ENCODE measurements at places on chromosomes 7 and 10.

DNA sequence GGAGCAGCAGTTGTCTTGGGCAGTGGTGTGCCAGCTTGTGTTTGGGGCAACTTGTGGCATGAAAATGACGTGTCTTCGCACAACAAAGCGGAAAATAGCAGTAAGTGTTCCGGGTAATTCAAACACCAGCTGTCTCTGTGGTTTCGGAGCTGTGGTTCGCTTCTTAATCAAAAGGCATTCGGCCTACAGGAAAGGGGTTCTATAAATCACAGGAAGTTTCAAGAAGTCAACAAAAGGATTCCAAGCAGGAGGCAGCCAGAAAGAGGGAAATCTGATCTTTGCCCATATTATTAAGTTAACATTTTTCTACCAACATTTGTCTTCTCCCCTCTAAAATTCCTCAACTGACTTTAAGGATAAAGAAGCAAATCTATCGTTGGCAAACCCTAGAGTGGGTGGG, 353.4 kb downstream of the FGFR2 start:
- DNase-seq: no peak

- DNase-seq: peak; percentile 85
Measured at GRCh38 chr7:74656441-74656836, 1.1 kb upstream of the GTF2I start.

GRCh38 chr7:94512735-94513564, 3.3 kb downstream of the CASD1 start:
- peak; percentile 53 for DNase-seq

GRCh38 chr7:134298902-134299683, 17.6 kb downstream of the SLC35B4 start:
- peak; percentile 98 for DNase-seq

- DNase-seq: no peak
Measured at GRCh38 chr10:65377687-65378086, 1548.1 kb upstream of the LRRTM3 start.

DNA sequence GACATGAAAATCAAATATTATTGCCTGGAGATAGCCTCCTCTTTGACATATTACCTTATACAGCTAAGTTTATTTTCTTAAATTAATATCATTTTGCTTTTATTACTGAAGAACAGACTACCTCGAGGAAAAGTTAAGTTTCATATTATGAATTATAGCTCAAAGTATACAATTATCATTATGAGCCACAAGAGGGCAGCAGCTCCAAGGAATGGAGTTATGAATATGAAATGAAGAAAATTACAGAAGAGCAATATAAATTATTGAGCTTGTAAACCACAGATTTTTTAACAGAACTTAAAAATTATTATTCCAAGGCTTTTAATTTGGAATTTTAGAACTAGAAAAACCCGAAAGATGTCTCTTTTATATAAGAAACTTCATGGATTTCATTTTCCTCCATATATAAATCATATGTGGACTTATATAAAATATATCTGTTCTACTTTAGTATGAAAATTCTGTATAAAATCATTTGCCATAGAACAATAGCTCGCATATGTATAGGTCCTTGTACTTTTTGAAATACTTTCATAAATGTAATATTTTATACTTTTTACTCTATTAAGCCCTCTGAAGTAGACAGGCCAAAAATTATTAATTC, 40.1 kb downstream of the IQUB start:
- peak; percentile 51 for DNase-seq

GRCh38 chr10:78115135-78115853, 81.6 kb downstream of the RPS24 start:
- DNase-seq: no peak

GRCh38 chr10:122461367-122461728, at the start of gene HTRA1:
TSS of gene HTRA1 (plus strand) at chr10:122461553. CDS start at chr10:122461653, 100 bp downstream.
- peak; percentile 72 for DNase-seq

DNA sequence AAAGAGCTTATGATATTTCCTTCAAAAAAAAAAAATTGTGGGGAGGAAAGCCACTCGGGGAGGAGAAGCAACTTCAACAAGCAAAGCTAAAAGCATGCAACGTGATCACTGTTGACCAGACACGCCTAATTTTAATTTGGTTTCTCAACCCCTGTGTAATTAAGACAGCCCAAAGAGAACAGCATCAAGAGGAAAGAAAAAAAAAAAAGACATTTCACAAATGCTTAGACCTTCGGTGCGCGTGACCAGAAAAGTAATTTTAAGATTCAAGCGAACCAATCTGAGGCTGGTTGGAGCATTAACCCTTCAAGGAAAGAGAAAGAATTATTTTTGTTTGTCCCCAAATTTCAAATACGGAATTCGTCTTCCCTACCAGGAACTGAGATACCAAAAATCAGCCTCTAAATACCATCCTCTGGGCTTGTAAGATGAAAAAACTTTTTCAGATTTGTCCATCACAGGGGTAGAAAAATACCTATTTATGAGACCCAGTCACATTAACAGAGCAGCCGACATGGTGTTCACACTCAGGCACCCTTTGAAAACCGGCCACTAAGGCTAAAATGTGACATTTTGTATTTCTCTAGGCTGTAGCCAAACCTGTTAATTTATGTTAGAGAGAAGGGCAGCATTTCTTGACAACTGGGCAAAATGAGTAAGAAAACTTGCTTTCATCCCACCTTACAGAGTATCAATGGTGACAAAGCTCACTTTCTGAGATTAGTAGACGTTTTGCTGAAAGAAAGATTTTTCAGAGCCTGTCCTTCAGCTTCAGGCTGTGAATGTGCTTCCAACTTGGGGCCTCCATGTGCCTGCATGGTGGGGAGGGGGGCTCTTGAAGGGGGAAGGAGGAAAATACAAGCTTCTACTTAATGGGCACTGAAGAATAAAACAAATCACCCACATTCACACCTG, 179.9 kb upstream of the KLF14 start:
- DNase-seq: peak; percentile 79

Measured in brain (organoid and tissue), 16 donors.